ENCODE measurements at places on chromosomes 2 and 18.

DNA sequence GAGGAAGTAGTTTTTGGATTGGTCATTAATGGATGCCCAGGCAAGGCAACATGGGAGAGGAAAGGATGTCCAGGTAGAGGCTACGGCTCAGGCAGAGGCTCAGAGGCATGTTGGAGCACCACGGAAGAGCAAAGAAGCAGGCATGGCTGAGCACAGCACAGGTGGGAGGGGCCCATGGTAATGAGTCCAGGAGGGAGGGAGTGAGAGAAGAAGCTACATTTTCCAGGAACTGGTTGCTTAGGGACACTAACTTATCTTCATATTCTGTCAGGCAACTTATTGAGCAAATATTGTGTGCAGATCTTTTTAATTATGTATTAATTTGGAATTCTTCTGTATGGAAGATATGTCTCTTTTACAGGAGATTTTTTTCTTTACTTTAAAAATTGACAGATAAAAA lies 42.2 kb downstream of the ARHGEF4 start:
- DNase-seq, result no peak

DNA sequence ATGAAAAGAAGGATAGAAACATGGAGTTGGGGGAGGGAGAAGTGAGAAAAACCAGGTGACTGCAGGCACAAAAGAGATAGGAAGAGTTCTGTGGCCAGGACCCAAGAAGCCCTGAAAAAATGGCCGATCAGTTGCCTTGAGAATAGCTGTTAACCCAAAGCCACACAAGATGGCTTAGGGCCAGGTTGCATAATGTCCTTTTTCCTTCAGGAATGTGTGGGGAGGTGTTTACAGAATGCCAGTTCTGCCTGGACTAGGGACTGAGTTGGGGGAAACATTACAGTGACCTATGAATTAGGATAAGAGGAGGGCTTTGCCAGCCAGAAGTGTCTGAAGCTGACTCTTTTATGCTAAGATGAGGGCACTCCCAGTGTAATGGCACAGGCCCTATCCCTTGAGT lies 17.1 kb downstream of the FAM110C start:
- DNase-seq, result no peak

DNA sequence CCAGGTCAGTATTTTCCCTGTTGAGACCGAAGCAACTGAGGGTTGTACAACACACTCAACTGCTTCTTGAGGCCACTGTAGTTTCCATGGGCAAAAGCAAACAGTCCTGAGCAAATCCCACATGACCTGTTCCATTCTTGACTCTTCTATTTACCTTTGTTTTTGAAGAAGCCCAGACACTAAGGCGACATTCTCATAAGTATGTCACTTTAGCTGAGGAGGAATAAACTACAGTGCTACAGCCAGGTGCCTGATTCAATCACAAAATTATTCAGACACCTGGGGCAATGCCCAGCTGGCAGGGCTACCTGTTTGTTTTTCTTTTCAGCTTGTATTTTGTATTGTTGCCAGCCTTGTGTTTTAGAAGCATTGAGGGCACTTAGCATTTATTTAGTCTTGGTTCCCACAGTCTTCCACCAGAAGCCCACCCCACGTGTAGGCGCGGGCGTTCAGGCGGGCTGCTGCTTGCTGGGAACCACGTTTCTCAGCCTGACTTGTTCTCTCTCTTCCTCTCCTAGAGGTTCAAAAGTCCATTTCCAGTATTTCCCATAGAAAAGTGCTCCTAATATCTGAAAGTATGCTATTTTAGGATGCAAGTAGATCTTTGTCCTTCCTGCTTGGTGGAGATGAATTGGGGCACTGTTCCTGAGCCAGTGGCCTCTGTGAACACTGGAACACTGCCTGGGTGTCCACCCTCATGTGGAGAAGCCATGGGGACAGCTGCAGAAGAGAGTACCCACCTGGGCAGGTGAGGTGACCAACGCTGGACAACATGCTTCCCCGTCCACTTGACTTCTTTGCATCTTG lies 99.0 kb upstream of the COPS8 start:
- no peak for DNase-seq

- peak; percentile 51 for DNase-seq
Observed at GRCh38 chr2:135925571-135925970, 49.3 kb upstream of the MCM6 start.

- DNase-seq, result no peak
Observed at GRCh38 chr2:159803235-159803962, 5.4 kb upstream of the CD302 start.

- DNase-seq, result no peak
Observed at GRCh38 chr2:128791120-128791984, 472.7 kb upstream of the HS6ST1 start.

DNA sequence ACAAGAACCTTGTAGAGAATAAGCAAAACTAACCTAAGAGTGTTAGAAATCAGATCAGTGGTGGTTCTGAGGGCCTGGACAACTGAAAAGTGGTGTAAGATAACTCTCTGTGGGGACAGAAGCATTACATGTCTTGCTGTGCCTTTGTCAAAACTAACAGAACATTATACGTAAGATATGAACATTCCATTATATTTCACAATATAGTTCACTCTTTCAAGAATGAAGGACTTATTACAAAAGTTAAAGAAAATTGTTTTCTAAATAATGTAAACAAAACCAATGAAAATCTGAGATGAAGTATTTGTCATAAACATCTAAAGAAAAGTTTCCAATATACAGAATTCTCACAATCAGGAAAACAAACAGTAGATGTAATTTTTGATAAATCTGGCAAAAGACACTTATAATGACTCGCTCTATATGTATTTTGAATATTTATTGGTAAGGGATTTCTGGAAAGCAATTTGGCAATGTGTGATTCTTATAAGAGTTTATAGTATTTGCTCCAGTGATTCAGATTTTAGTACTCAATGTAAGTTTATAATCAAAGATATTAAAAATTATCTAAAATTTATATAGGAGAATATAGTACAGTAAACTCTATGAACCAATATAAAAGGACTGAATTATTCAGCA lies 258.4 kb downstream of the CD226 start:
- DNase-seq, result peak; percentile 3

GRCh38 chr18:9348079-9348671 lies 13.6 kb downstream of the TWSG1 start:
- peak; percentile 77 for DNase-seq

DNA sequence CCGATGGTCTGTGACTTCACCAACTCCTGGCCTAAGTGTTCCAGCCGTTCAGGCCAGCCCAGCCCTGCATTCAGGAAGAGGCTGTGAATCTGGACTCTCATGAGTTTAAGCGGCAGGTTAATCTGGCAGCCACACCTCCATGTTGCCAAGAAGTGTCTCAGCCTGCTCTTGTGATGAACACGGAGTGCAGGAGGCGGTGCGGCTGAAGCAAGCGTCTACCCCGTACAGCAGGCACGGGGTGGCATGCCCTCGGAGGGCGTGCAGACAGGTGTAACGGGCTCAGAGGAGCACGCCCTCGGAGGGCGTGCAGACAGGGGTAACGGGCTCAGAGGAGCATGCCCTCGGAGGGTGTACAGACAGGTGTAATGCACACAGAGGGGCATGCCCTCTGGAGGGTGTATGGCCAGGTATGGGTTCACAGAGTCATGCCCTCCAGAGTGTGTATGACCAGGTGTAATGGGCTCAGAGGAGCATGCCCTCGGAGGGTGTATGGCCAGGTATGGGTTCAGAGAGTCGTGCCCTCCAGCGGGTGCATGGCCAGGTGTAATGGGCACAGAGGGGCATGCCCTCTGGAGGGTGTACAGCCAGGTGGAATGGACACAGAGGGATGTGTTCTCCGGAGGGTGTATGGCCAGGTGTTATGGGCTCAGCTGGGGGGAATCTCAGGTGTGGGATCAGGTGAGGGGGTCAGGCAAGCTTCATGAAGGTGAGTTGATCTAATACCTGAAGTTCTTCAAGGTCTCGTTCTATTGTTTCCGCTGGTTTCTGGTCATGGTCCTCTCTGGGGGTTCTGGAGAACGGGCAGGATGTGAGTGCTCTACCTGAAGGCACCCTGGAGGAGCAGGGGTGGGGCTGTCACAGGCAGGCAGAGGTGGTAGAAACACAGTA lies 22.6 kb downstream of the CROCC2 start:
- no peak for DNase-seq

DNA sequence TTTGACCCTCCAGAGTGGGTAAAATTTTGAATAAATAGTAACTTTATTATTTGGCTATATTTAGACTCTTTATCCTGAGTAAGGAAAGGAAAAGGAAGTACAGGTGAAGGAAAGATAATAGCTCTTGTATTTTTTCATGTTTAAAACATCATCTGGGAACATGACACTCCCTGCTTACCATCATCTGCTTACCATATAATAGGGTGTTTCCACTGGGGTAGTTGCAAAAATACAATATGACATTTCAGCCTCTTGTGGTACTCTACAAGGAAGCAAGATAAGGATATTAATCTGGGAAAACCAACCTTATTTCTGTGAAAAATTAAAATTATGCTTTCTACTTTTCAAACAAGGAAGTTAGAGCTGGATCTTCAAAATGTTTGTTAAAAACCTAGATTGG lies 9.9 kb downstream of the RELCH start:
- DNase-seq, result no peak

DNA sequence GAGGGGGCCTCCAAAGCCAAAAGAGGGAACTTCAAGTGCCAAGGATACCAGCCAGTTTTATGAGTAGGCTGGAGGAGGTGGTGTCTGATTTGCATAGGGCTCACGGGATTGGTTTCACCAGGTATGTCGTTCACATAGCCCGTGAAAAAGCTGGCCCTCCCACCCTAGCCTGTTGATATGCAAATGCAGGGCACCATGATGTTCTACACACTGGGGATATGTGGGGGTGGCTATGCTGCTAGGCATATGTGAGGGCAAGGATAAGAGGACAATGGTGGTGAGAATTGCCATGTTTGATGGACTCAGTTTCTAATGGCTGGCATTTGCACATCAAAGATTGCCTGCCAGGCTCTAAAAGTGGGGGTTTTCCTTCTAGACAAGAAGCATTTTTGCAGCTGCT lies 378.6 kb downstream of the DPP10 start:
- DNase-seq, result no peak

DNA sequence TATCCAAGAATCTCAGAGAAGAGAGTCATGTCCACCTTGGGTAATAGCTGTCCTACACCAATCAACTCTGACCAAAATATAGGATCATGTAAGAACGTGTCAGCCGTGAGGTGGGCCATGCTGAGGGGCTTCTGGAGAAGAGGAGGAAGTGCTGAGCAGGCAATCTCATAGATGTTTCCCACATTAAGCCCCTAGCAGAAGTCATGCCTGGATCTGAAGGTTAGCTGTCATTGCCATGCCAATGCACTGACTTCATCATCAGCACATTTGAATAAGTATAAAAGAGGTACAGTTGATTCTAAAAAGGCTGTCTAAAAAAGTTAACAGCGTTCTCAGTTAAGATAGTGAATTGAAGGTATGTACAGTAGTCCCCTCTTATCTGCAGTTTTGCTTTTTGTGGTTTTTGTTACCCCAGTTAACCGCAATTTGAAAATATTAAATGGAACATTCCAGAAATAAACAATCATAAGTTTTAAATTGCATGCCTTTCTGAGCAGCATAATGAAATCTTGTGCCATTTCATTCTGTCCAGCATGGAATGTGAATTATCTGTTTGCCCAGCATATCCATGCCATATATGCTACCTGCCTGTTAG lies 67.2 kb upstream of the TMEM17 start:
- DNase-seq, result no peak

DNA sequence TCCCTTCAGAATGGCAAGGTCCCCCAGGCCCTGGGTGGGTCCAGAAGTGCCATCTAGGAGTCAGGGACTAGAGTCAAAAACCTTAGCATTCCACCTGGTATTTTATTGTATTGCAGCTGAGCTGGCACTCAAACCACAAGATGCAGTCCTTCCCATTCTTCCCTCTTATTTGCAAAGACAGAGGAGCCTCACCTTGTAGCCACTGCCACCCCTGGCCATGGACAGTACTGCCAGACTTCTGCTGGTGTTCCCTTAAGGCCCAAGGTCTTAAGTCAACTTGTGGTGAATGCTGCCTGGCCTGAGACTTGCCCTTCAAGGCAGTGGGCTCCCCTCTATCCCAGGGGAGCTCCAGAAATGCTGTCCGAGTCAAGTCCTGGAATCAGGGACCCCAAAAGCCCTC lies 6.9 kb downstream of the UGT1A10 start:
- DNase-seq, result no peak

DNA sequence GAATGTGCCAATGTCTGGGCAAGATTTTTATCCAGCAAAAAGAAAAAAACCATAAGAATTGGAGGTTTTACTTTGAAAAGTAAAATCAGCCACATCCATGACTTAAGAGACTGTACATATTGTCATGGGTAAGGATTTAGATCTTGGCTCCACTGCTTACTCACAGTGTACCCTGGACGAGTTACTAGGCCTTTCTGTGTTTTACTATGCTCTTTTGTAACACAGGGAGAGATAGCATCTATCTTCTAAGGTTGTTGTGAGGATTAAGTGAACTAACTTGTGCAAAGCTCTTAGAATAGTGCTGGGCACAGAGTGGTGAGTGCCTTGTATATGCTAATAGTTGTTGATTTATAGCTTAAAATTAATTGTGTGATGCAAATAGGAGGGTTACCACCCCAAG lies 255.9 kb downstream of the NEDD4L start:
- no peak for DNase-seq

GRCh38 chr2:130963849-130964793 lies 127.4 kb downstream of the ARHGEF4 start:
- no peak for DNase-seq

DNA sequence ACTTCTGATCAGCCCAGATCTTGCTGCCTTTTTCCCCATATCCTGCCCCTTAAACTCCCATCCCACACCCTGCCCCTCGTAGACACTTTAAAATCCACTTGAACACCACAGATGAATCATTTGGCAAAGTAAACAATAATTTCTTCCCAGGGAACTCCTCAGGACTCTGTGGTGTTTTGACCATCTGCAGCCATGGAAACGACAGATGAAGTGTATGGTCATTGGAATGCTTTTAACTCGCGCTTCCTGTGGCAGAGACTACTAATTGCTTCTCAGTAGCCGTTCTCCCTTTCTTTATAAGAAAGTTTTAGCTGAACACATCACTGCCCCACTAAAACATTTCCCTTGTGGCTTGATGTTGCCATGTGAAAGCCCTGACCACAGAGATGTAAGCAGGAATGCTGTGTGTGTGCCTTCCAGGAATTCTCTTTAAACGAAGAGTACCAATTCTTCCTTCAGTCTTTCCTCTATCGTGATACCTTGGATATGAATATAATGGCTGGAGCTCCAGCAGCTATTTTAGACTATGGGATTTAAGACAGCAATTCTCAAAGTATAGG lies 92.7 kb upstream of the PARD3B start:
- peak; percentile 99 for DNase-seq

DNA sequence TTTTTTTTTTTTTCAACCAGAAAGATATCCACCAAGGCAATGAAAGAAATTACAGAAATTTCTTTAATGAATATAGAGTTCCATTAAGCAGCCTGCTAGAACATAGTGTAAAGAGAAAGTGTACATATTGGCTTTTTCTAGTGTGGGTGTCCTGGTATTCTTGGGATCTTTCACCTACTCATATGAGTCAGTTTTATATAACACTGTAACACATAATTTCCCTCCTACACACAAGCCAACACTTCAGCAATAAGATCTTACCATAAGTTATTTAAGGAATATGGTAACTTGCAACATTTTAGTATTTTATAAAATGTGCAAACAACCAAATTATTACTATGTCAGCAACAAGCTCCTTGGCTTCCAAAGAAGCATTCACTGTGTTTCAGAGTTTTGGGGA lies 59.9 kb downstream of the ZRANB3 start:
- DNase-seq, result no peak

- DNase-seq, result peak; percentile 53
Observed at GRCh38 chr2:176178038-176178756, 10.3 kb upstream of the HOXD1 start.

GRCh38 chr2:96869822-96870625 lies at the start of gene SEMA4C:
Gene SEMA4C, minus strand, starts transcription at chr2:96870080. Its CDS starts 2,194 bp downstream, at chr2:96867886.
- DNase-seq, result peak; percentile 28

GRCh38 chr2:153971855-153972254 lies 100.1 kb downstream of the GALNT13 start:
- no peak for DNase-seq

Measured in astrocyte of the spinal cord (primary cell).